ENCODE measurements at places on chromosomes 4 and X.

DNA sequence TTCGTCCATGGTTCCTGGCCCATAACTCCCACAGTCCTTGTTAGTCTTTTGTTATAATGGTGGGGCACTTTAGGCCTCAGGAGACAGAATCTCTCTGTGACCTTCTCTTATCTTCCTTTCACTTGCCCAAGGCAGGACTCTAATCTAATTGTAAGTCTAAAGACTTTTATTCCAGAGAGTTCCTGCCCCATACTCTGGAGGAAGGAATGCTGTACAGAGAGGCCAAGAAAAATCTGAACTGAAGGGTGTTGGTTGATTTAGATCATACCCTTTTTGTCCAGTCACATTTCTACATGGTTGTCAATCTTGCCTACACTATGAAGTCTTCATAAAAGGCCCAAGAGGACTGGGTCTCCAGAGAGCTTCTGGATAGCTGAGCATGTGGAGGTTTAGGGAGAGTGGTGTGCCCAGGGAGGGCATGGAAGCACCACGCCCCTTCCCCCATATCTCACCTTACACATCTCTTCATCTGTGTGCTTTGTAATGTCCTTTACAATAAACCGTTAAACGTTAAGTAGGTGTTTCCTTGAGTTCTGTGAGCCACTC is 84.5 kb downstream of the AFF1 start:
- DNase-seq = no peak

- no peak for DNase-seq
Observed at GRCh38 chr4:40473578-40474388, 138.7 kb downstream of the CHRNA9 start.

DNA sequence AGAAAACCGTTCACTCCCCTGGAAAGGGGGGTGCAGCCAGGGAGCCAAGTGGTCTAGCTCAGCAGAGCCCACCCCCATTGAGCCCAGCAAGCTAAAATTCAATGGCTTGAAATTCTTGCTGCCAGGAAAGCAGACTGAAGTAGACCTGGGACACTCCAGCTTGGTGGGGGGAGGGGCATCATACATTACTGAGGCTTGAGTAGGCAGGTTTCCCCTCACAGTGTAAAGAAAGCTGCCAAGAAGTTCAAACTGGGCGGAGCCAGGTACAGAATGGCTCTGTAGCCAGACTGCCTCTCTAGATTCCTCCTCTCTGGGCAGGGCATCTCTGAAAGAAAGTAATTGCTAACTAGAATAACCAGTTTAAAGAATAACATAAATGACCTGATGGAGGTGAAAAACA is 372.3 kb upstream of the F9 start:
- no peak for DNase-seq

DNA sequence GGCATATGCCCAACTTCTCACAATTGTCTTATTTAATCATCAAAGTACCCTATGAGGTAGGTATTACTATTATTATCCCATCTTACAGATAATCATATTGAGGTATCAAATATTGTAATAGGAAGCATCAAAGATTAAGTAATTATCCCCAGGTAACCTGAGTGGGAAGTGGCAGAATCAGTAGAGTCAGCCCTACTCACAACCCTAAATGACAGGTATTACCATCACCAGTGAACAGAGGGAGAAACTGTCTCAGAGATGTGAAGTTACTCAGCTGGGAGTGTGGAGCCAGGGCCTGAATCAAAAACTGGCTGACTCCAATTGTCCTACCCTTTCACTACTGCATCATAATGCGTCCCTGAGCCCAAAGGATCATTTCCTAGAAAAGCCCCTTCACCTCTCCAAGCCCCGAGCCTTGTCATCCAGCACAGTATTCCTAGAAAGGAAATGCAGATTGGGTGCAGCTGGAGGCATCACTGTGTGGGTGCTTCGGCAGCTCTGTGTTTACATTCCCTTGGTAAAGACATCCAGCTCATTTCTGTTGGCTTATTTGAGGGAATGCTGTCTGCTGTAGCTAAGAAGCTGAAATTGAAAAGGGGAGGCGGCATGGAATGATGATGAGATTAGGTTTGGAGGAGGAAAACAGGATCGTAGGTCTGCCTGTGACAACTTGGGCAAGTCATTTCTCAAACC is 72.8 kb downstream of the DHX15 start:
- peak; percentile 51 for DNase-seq

GRCh38 chrX:12894074-12895030 is 12.1 kb upstream of the TLR8 start:
- DNase-seq = no peak

DNA sequence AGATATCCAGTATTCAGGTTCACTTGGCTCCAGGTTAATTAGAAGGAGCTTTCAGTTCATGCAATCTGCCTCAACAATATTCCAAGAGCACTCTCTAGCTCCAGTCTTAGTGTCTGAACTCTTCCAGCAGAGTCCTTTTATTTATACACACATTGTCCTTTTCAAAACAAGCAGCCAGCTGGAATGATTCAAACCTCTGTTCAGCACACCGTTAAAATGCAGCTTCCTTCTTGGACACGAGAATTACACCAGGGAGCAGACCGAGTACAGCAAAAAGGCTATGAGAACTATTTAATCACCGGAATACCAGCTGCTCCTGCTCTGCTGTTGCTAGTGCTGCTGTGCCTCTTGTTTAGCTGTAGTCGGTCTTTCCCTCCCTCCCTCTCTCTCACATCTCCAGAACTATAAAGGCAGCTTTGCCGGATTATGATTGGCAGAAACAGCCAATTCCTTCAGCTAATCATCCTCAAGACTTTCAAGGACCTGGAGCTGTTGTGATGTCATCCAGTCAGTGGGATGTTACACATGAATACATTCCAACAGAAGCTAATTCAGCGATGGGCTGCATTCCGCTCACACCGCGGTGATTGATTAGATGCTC is at the start of gene NDST4:
Gene NDST4 (minus strand): TSS at position 115 of the 601 bp plus-strand sequence. CDS start 36,584 bp downstream, outside the sequence.
- DNase-seq = peak; percentile 36

- no peak for DNase-seq
Observed at GRCh38 chr4:184439856-184440594, 34.3 kb downstream of the IRF2 start.

DNA sequence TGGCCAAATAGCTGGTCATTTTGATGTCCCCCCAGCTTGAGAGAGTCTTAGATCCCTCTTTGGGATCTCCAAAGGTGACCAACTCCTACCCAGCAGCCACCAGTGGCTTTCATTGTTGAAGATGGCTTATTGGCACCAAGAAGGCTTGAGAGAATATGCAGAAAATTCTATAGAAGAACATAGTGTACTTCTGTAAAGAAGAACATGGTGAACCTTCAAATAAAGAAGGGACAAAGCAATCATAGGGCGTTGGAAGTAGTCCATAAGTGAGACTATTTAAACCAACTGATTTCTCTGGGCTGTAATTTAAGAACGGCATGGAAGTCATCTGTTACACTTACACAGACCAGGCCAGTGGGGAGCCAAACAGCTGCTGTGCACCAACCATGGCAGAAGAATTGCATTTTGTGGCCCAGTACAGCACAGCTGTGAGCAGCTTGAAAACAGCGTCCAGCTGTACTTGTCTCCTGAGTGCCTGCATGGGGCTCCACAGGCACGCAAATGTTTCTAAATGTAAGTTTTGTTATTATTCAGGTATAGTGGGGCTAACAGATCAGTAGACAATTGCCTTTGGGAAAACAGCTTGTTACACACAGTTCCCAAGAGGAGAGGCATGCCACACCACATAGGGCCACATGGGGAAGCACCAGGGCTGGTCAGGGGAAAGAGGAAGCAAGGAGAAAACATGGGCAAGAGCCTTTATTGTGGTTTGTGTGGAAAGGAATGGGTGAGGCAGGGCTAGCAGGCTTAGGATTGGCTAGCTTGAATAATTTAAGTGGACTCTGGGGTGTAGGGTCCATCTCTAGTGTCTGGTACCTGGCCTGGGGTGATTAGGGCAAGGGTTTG is 125.0 kb downstream of the ARHGAP6 start:
- no peak for DNase-seq

DNA sequence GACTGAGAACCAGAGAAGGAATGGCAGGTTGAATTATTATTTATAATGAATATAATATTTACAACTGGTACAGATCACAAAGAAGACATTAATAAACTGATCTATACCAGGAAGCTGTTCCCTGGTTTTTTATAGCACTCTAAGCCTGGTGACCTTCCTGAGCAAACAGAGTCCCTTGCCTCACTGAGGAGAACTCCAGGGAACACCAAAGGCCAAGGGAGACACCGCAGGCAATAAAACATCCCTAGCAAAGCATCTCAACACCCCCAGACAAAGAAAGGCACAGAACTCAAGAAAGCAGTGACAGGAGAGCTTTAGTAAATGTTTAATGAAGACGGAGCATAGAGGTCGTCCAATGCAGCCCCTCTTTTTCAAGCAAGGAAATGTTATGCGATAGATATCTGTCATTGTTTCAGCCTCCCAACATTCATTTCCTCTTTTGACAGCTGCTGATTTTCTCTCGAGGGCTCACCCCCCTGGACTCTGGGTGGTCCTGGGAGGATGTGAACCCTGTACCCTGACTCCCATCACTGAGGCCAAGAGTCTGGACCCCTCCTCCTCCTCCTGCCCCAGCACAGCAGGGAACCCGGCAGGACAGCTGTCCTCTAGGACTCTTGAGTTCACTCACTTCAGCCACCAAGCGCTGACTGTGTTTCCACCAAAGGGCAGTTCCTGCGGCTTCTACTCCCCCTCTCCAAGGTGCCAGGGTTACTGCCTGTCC is 342.5 kb upstream of the GATB start:
- no peak for DNase-seq

DNA sequence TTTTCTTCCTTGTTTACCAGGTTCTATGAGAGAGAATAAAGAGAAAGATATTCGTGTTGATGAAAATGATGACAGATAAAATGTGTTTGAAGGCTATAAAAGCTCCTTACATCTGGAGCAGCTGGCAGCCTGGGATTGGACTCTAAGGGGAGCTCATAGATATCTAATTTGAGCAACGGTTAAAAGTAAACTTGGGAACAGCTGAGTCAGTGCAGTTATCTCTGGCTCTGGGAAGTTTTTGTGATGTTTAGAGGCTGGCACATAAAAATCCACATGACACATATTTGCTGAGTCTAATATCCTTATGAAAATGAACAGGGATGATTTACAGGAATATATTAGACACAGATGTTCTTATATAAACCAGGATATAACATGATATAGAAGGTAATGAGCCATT is 331.8 kb upstream of the TENM3 start:
- DNase-seq = peak; percentile 21

- DNase-seq = no peak
Observed at GRCh38 chr4:162285753-162286152, 122.0 kb upstream of the FSTL5 start.

DNA sequence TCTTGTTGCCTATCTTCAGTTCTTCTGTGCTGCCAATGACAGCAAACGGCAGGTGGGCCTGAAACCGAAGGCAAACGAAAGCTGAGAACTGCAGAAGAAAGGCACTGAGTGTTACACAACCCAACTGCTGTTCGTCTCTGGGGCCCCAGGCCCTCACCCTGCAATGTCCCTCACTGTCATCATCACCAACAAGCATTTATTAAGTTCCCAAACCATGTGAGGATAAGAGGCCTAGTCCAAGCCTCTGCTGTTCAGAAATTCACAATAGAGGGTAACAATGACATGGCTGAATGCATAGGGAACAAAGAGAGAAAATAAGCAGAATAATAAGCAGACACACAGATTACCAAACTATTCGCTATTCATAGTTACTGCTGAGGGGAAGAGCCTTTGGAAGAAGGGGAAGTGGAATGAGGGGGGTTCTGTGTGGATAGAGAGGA is 34.5 kb upstream of the NKRF start:
- DNase-seq = no peak

GRCh38 chrX:16207634-16208033 is 40.4 kb downstream of the MAGEB17 start:
- DNase-seq = no peak

- no peak for DNase-seq
Observed at GRCh38 chr4:77920371-77920770, 57.7 kb downstream of the MRPL1 start.

- DNase-seq = no peak
Observed at GRCh38 chrX:68596871-68597270, 50.6 kb upstream of the STARD8 start.

DNA sequence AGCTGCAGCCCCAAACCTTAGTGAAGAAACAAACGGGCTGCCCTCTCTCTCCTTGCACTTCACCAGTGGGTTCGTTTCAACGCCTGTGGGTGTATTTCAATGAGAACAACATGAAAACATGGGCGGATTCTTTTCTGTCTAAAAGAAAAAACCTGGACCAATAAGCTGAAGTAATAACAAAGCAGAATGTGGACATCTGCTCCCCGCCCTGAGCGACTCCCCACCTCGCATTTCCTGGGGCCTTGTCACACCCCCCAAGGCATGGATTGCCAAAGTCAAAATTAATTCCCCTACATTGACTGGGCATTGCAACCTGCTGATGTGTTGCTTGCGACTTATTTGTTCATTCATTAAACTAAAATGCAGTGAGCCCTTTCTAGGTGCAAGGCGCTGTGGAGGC is 142.9 kb downstream of the BCOR start:
- DNase-seq = no peak

GRCh38 chr4:8070736-8071718 is 87.6 kb downstream of the ABLIM2 start:
- no peak for DNase-seq

DNA sequence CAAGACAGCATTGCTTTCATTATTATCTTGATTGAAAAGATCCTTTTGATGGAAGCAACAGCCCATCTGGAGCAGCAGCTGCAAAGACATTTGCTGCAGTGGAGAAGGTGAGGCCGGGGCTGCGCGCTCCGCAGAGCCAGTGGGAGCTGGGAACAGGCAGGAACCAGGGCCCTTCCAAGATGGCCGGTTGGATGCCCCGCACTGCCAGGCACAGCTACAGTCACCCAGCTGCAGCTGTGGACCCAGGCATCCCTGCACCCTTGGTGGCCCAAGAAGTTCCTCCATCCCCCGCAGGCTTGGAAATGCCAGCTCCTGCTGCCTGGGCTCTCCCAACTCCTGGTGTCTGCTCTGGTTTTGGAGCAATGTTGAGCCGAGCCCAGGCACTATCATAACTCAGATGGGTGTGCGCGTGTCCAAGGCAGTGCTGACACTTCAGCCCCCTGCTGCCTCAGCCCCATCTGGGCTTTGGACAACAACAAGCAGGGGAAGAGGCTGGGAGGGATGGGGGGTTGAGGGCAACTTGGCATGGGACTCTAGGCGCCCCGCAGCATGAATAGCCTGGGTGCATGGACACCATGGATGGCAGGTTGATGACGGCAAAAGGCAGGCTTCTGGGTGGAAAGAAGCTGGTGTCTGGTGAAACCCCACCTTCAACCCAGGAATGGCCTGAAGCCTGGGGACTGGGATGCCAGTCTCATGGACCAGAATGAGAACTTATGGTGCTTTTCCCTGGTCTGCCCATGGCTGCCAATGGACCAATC is 371.8 kb downstream of the FSTL5 start:
- no peak for DNase-seq

- DNase-seq = no peak
Observed at GRCh38 chr4:107699466-107700206, 20.4 kb downstream of the PAPSS1 start.

DNA sequence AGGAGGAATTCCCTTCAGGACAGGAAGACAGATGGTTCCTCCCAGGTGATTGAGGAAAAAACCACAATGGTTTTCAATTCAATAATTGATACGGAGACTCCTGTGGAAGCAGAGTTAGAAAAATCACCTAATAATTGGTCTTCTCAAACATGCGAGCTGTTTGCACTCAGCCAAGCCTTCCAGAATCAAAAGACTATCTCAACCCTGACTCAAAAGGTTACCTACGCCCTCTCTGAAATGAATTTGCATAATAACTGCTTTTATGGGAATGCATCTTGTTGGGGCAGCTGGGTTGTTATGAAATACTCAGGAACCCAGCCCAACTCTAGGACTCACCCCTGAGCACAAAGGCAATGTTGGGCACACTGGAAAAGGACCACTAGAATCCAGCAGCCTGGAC is 66.9 kb upstream of the ARSJ start:
- no peak for DNase-seq

GRCh38 chr4:36824682-36825081 is 419.9 kb upstream of the NWD2 start:
- DNase-seq = no peak

Measured in adipocyte (in vitro differentiated cells).